ENCODE measurements at places on chromosomes 11 and 22.

- no peak for DNase-seq
These were observed 8.4 kb upstream of the PATZ1 start for GRCh38 chr22:31354515-31354914.

- no peak for DNase-seq
These were observed 854.4 kb upstream of the CCDC90B start for GRCh38 chr11:84140386-84141169.

DNA sequence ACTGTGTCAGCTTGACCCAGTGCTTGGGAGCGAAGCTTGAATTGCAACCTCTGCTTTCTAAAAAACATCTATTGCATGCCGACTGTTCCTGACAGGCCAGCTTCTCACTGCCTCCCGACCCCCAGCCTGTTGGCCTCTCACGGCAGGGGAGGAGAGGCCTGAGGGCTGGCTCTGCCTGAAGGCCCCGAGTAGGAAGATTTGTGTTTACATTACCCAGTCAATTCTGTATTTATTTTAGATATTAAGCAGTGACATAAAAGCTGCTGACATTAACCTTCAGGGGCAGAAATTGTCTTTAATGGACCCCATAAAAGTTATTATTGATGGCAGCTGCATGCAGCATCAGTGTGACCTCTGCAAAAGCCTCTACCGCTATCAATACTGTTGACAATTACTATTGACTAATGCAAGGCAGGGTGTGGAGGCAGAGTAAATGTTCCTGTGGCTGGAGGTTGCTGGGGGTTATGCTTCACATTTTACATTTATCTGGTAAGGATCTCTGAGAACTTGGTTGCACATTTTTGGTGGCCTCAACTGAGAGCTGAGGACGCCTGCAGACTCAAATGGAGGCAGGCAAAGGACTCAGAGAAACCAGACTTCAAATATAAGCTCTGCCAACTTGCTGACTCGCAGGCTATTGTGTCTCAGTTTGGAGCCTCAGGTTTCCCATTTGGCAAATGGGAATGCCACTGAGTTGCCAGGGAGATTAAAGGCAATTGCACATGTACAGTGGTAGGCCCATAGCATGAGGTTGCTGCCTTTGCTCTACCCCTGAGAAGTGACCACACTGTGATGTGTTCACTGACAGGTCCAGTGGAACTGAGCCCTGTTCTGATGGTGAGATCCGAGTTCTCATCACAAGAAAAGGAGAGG is 380.5 kb downstream of the TENM4 start:
- DNase-seq: no peak

- DNase-seq: no peak
These were observed 54.8 kb downstream of the PTPRJ start for GRCh38 chr11:48034926-48035871.

GRCh38 chr22:27507935-27508526 is 293.5 kb downstream of the MN1 start:
- DNase-seq: no peak

- no peak for DNase-seq
These were observed 1.4 kb downstream of the CCDC88B start for GRCh38 chr11:64341429-64341828.

DNA sequence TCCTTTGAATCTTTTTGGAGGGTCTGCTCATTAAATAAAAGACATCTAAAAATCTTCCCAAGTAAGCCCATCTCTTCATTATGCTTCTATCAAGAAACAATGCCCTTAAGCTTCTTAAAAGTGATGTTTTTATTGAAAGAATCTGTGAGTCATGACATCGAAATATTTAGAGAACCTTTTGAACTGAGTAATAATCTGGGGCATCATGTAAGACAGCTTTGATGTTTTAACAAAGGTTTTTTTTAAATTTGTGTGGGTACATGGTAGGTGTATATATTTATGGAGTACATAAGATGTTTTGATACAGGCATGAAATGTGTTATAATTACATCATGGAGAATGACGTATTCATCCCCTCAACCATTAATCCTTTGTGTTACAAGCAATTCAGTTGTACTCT is 46.8 kb downstream of the PLAAT5 start:
- DNase-seq: no peak

GRCh38 chr22:25698978-25699377 is 43.0 kb upstream of the MYO18B start:
- no peak for DNase-seq

DNA sequence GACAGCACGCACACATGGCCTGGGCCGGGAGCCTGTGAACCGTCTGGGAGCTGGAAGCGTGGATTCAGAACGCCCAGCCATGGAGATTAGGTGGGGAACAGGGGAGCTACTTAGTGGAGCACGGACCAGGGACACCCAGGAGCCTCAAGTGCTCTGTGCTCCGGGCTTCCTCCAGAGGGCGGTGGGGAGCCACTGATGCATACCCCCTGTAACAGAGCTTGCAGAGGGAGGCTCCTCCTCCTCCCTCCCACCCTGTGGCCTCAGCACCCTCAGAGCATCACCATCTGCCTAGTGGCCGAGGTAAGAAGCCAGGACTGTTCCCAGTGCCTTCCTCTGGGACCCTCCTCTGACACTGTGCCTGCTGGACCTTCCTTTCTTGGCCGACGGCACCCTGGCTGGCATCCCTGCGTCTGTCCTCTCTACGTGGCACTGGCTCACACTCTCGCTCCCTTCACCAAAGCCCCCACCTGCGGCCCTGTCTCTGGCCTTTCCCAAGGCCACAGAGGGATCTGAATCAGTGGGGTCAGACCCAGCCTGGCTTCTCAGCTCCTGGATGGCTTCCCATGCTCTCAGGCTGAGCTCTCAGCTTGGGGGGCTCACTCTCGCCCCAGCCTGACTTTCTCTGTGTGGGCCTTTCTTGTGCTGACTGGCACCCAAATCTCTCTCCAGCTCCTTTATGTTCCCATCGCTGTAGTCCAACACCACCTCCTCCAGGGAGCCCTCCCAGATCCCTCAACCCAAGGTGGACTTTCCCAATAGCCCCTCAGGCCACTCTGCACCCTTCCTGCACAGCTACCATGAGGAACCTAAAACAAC is 780.9 kb downstream of the BRD1 start:
- peak; percentile 65 for DNase-seq

- no peak for DNase-seq
These were observed 11.1 kb upstream of the UPB1 start for GRCh38 chr22:24483976-24484545.

Measured in stimulated activated CD8-positive, alpha-beta memory T cell treated with anti-CD3 and anti-CD28 coated beads, Interleukin-4, amount 100 ng/mL, for 48 hours (primary cell).